Activated CD4-positive, alpha-beta T cell treated with anti-CD3 and anti-CD28 coated beads, Interleukin-2, amount 50 U/mL, for 1 hour (primary cell): ENCODE measurements at places on chromosomes 13 and 19.

DNA sequence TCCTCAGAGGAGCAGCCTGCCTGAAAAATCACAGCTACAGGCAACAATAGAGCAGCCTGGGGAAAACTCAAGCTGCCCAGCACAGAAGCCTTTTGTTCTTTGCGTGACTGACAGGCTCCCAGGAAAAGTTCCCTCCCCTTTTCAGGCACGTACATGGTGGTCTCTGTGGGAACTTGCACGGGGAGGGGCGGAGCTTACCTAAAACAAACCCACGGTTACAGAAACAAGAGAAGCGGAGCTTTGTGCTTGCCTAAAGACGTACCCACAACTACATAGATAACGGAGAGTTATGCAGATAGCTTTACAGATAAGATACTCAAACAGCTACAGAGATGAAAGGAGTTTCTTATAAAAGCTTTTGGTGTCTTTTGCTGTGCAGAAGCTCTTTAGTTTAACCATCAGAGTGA lies 11.4 kb downstream of the ETFB start:
- DNase-seq: no peak

DNA sequence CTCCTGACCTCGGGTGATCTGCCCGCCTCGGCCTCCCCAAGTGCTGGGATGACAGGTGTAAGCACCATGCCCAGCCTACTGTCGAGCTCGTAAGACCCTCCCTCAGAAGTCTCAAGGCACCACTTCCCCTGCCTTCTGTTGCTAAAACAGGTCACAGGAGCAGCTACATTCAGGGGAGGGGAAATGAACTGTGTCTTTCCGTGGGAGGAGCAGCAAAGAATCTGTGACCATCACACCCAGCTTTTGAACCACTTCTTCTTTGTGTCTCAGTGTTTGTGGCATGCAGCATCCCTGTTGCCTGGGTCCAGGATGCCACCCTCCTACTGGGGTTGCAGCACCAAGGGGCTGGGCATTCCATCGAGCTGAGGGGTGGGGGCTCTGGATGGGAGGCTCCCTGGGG lies 7.7 kb upstream of the CSNK1G2 start:
- DNase-seq: no peak

GRCh38 chr13:49985129-49985528 lies 11.7 kb upstream of the TRIM13 start:
- no peak for DNase-seq

GRCh38 chr13:113749967-113750366 lies 9.1 kb upstream of the TMEM255B start:
- no peak for DNase-seq

- no peak for DNase-seq
Observed at GRCh38 chr13:33676045-33676989, 141.6 kb upstream of the RFC3 start.

- no peak for DNase-seq
Observed at GRCh38 chr13:100797921-100798320, 123.3 kb upstream of the TMTC4 start.

GRCh38 chr13:112133499-112134390 lies 66.8 kb downstream of the SOX1 start:
- no peak for DNase-seq

DNA sequence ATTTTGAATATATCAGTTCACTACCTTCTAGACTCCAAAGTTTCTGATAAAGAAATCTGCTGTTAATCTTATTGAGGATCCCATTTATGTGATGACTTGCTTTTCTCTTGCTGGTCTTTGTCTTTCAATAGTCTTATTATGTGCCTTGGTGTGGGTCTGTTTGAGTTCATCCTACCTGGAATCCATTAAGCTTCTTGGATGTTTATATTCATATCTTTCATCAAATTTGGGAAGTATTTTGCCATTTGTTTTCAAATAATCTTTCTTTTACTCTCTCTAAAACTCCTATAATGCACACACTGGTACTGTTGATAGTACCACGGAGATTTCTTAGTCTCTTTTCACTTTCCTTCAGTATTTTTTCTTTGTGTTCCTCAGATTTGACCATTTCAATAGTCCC lies 24.2 kb upstream of the COG6 start:
- no peak for DNase-seq

GRCh38 chr19:1062387-1063029 lies 4.5 kb upstream of the ARHGAP45 start:
- DNase-seq: no peak

DNA sequence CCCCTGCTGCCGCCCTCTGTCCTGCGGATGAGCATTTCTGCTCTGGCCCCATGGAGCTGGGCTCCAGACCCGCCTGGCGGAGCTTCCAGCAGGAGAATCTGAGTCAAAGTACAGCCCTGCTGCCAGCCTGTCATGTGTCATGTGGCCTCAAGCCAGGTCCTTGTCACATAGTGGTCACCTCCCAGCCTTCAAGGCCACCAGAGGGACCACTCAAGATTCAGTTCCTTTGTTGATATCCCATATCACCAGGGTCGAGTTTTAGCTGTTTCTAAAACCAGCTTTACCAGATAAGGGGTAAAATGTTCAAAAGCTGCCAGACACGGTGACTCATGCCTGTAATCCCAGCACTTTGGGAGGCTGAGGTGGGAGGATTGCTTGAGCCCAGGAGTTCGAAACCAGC lies 13.4 kb downstream of the THOP1 start:
- DNase-seq: no peak
